Peyer's patch (tissue), 4 donors: ENCODE measurements at places on chromosomes 4 and X. TPM values are rescaled to one million over a fixed set of nuclear protein-coding genes. Genes with fewer than 3 reads are reported as not detected.

TENM3 gene
- total RNA-seq = 0.18 TPM

UGT8 gene
- 58.7 TPM for total RNA-seq

TRPC5OS gene
- not detected for total RNA-seq

MND1 gene
- not detected for total RNA-seq

SPACA5 gene
- total RNA-seq = not detected

TSC22D3 gene
- 312 TPM for total RNA-seq

GLRA2 gene
- not detected for total RNA-seq

RBMXL3 gene
- total RNA-seq = not detected

NUDT10 gene
- not detected for total RNA-seq

NOX1 gene
- total RNA-seq = 2.7 TPM

PLP1 gene
- 1.6 TPM for total RNA-seq

CLDN34 gene
- not detected for total RNA-seq

TEX13B gene
- total RNA-seq = not detected

SH2D1A gene
- total RNA-seq = not detected

GLUD2 gene
- 2.9 TPM for total RNA-seq

CFI gene
- total RNA-seq = 16.9 TPM

VCX3A gene
- total RNA-seq = not detected

PAPSS1 gene
- total RNA-seq = 9.0 TPM

DCAF16 gene
- 21.5 TPM for total RNA-seq

CFAP99 gene
- not detected for total RNA-seq

REST gene
- 37.9 TPM for total RNA-seq

CHRDL1 gene
- total RNA-seq = 4.1 TPM

CFP gene
- total RNA-seq = 1.9 TPM

MBTPS2 gene
- total RNA-seq = 7.8 TPM

STPG2 gene
- not detected for total RNA-seq

MAGEB1 gene
- not detected for total RNA-seq
